ENCODE measurements at places on chromosomes 13 and 19.

DNA sequence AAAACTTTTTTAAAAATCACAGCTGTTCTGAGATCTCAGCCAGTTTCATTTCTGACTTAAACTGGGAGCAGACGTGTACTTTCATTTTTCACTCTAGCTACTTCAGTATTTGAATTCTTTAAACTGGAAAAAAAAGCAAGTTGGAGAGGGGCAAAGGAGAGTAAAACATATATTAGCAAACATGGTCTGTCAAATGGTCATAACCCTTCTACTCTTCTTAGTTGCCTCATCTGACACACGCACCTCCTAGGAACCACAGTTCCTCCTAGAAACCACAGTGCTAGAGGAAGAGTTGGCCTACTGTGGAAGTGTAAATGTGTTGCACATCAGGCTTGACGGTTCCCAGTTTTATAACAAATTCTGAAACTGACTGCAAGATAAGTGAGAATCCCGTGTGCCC is 47.2 kb downstream of the TM9SF2 start:
- no peak for DNase-seq

DNA sequence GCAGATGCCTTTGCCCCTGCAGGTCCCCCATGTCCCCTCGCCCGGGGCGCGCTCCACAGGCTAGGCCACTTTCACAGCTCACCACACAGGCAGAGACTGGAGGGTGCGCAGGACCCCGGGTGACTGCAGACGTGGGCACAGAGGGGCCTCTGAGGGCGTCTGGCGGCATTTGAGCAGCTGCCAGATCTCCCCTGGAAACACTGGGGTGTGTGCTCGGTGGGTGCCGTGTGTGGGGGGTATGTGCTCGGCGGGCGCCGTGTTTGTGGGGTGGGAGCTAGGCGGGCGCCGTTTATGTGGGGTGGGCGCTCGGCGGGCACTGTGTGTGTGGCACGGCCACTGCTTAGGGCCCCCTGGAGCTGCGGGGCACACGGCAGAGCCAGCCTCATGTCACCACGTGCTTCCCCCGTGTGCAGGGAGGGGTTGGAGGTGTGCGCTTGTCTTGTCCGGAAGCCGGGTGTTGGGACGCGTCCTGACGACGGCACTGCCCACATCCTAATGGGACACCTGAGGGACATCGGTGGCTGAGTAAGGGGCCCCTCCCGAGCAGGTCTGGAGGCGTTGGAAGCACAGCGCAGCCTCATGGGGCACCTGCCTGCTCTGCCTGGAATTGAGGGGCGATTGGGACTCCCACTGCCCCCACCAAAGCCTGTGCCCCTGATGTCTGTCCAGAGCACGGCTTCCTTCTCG is 16.7 kb downstream of the CSNK1G2 start:
- DNase-seq: no peak

DNA sequence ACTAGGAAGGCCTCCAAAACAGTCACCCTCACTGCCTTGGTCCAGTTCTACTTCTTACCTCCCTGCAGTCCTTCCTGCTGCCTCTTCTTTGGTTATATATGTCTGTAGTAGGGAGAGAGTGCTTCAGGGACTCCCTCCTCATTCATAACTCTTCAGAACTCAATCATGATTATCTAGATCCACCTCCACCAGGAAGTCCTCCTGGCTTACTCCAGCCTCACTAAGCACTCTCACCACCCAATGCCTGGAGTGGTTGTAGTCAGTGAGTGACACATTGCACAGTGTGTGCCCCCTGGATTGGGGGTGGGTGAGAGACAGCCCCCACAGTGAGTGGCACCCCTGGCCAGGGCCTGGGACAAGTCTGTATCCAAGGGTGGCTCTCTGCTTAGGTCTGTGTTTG is 10.0 kb upstream of the FOSB start:
- no peak for DNase-seq

DNA sequence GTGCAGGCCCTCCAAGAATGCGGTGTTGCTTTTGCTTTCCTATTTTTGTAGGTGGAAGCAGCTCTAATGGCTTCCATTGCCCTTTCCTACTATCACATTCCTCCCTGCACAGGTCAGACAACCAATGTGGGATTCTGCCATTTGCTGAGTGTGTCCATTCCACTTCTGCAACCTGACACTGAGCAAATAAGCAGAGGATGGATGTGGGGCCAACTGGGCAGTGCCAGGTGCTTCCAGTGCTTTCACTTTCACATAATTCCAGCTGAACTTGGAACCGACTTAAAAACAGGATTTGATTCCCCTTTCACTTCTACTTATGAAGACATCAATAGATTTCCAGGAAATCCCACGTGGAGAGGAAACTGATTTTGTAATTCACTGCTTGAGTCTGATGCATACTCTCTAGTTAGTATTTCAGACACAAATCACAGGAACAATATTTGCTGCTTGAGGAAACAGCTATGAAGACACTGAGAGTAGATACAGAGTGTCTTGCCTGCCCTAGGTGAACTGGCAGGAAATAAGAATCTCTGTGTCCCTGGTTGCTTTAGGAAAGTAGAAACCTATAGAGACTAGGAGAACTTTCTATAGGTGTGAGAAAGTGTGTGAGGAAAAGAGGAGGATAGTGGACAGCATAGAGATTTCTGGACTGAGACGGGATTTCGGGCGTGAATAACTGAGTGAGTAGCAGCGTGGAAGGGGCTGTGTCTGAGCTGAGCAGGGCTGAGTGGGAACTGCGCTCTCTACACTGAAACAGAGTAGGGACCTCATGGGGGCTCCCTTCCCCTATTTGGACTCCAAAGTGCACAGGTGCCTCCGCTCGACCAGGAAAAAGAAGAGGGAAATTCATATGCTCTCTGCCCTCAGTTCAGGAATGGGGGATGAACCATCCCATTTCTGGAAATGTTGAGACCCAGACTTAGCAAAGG is 22.5 kb downstream of the LGALS16 start:
- DNase-seq: no peak

DNA sequence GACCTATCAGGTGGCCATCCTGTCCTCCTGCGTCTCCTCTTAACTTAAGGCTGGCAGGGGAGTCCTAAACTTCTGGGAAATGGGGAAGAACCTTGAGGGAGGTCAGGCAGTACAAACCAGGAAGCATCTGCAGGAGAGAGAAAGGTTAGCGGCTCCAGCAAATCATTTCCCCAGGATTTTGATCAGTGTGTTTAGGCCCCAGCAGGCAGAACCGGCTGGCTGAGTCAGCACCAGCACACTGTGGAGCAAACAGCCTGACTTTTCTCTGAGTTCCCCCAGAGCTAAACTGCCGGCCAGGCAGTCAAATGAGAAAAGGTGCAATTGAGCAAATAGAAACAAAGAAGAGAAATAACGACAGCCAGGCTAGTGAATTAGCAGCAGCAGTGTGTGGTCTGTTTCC is 46.7 kb upstream of the MEDAG start:
- no peak for DNase-seq

- DNase-seq: no peak
Observed at GRCh38 chr19:55678121-55678671, 3.2 kb downstream of the EPN1 start.

DNA sequence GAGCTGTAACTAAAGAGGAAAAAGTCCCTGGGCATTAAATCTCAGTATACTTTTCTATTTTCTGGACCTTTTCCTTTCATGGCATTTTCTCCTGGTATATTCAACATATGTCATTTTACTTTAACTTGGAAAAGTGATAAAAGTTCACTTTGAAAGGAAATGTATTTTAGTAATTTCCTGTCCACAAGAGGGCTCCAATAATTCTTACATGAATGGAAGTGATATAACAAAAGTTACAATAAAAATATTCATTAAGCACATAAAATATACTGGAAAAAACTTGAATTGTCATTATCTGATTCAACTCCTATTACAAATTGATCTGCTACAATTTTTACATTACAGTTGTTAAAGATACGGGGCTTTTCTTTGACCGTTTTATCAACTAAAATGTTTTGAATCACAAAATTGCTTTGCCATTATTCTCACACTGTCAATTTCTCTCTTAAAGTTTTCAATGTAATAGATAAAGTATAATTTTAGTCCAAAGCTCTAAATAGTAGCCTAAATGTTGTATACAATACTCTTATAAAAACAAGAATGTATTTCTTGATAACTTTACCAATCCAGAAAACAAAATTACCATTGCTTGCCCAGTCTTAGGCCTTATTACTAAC is 4.9 kb downstream of the UBL3 start:
- peak; percentile 28 for DNase-seq

DNA sequence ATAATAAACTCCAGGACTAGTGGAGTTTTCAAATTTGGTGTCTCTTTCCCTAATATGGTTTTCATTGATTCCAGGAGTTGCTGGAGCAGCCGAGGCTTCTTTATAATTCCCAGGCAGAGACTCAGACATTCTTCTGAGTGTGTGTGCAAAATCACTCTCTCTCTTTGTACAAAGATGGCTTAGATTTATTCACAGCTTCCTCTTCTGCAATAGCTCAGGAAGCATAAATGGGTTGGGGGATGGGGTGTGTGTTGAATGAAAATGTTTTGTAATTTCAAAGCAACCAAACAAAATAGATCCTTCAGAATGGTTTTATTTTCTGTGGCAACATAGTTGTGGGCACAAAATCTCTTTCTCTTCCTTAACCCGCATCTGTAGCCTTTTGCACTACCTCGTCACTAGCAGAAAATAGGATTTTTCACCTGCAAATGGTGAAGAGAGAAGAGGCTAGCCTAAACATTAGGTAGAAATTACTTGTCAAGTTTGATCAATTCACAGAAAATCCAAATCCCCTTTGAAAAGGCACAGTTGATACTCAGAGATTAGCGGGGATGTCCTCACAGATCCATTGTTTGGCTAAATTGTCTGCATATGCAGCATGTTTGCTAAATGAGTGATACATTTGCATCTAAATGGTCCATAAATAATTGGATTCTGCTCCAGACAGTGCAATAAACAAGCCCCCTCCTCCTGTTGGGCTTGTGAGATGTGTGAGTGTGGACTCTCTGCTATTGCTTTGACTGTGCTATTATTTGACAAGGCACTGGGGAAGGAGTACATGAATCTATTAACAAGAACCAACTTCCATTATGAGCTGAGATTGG is 66.7 kb downstream of the CBY2 start:
- no peak for DNase-seq

DNA sequence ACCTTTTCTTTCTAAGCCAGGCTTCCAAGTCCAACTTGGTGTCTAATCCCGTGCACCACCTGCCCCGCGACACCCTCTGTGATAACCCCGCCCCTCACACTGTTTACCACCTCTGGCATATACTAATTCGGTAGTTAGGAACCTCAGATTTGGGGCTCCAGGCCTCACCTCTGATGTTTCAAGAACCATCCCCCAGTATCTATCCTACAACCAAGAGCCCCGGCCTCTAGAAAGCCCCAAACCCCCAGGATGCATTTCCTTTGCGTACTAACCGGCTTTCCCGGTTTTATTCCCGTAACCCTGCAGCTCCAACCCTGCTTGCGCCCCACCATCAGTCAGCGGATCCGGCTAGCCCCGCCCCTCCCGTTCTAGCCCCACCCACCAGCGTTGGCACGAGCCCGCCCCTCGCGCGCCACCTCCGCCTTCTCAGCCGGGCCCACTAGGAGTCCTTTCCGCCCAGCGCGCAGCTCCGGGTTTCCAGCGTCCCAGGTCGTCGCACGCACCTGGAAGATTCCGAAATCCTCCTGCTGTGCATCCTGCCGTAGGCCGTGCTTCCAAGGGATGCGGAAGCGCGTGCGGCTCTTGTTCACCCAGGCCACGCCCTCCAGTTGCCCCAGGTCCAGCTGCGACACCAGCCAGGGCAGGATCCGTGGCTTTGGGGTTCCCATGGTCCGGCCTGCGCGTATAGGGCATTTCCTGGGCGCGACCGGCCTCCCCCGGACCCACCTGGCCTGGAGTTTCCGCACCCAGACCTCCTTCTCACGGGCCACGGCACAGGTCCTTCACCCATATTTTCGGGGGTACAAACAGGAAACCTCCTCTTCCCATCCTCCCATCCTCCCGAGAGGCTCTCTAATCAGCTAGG is 1.3 kb downstream of the IRF3 start:
- peak; percentile 69 for DNase-seq

DNA sequence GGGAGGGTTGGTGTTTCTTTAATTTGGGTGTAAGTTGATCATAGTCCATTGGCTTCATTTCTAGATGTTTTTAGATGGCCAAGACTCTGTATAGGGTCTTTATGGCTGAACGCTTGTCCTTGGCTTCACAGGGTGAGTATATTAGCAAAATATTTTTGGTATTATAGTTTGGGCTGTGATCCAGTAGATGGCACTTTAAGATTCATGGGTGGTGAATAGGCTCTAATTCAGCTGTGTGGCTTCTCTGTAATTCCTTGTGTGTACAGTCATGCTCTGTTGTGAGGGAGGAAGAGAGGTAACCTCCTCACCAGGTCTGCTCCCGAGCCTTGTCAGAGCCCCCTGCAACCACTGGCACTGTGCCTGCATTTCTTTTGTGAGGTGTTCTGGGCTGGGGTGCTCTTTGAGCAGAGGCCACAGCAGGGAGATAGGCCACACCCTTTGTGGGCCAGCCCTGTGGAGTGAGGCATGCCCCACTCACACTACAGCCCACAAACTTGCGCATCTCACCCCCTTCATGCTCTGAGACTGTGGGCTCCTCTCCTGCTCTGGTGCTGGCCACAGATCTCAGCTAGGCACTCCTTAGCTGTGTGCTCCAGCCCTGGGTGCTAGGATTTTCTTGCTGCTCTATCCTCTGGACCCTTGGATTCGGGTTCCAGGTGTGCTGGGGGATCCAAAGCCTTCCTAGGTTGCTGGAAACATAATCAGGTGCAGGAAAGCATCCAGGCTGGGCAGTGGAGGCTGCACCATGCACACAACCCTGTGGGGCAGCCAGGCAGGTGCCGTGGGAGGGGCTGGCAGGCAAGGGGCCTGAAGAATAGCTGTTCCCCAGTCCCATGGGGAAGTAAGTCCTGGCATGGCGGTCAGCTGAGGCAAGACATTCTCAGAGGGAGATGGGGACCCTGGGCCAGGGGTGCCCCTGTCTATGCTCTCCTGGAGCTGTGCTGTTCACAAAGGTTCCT is 193.9 kb downstream of the GPC5 start:
- DNase-seq: no peak

GRCh38 chr19:19062454-19063182 is 1.2 kb upstream of the SLC25A42 start:
- DNase-seq: peak; percentile 18

DNA sequence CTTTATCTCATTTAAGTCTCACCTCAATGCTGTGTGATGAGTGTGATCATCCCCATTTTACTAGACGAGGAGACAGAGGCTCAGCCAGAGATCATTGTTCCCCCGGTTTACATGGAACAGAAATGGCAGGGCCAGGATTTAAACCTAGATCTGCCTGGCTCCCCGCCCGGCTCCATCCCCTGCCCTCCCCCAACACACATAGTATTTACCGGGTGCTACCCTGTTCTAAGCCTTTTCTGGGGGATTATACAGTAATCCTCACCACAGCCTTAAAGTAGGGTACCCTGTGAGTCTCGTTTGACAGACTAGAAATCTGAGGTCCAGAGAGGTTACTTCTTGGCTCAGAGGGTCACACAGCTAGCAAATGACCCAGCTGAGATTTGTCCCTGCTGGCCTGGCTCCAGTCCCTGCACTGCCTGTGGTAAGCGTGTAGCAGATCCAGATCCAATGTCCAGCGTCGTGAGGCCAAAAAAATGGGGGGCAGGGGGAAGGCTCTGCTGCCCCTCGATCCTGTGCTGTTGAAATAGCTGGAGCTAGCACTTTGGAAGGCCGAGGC is 3.8 kb upstream of the KLC3 start:
- no peak for DNase-seq

GRCh38 chr13:104968876-104969275 is 1566.6 kb downstream of the EFNB2 start:
- DNase-seq: no peak

All from AG10803 (cell line).